ENCODE measurements at places on chromosomes 4 and X. TPM values are rescaled to one million over a fixed set of nuclear protein-coding genes. Genes with fewer than 3 reads are reported as not detected.

ATP1B4 gene
- not detected for total RNA-seq

TAB3 gene
- 163 TPM for total RNA-seq

SRPK3 gene
- 1.1 TPM for total RNA-seq

TMEM129 gene
- 171 TPM for total RNA-seq

EIF2S3 gene
- 73.7 TPM for total RNA-seq

TMPRSS11A gene
- total RNA-seq = 0.73 TPM

GJB1 gene
- total RNA-seq = 39.7 TPM

CXXC4 gene
- total RNA-seq = not detected

TECRL gene
- not detected for total RNA-seq

ELF2 gene
- total RNA-seq = 30.1 TPM

RHOXF2 gene
- total RNA-seq = not detected

LPAR4 gene
- total RNA-seq = 5.9 TPM

ING2 gene
- total RNA-seq = 2.9 TPM

CTAG1B gene
- total RNA-seq = not detected

SPATA4 gene
- not detected for total RNA-seq

USP26 gene
- not detected for total RNA-seq

MAGEA2 gene
- not detected for total RNA-seq

GABRG1 gene
- total RNA-seq = not detected

AKAP4 gene
- not detected for total RNA-seq

Data from stomach (tissue), 19 donors.